NCI-H1436 (cell line): ENCODE measurements at places on chromosomes 2 and 18.
A peak's percentile ranks its signal among the peaks of the same experiment; 100 is the strongest.

DNA sequence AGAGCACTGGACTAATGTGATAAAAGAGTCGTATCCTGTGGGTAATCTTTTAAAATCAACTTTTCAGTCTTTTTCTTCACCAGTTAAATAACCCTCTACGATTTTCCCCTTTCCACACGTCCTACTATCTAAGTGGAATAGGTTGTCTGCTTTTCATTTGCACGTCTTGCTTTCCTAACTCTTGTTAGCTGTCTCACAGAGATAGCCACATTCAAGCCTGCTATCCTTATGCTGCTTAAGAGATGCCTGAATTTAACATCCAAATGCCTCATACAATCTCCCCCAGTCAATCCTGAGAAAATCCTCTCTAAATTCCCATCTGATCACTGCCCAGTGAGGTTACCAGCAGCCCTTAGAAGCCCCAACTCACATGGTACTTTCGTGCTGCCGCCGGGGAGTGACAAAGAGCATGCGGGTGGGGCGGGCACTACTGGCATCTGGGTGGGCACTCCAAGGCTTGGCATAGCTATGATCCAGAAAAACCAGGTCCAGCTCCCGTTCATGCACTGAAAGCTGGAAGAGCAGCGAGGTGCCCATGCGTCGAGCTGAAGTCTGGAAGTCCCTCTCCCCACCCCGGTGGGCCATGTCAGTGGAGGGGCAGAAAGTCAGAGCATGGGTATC, 1.5 kb downstream of the KANSL3 start:
- DNase-seq: no peak

DNA sequence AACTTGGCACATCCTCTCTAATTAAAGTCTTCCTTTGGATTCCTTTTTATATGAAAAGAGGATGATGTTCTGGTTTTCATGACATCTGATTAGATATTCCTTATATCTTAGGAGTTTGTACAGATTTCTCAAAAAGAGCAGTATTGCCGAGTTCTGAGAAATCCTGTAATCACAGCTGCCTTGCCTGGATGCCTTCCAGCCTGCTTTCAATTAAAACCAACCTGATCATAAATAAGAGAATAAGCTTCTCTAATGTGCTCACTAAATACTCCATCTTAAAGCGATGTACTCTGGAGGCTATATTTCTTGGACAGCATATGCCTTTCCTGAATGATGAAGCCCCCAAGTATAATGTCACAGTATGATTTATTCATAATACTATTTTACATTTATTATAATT, 1203.8 kb upstream of the PIK3C3 start:
- no peak for DNase-seq

DNA sequence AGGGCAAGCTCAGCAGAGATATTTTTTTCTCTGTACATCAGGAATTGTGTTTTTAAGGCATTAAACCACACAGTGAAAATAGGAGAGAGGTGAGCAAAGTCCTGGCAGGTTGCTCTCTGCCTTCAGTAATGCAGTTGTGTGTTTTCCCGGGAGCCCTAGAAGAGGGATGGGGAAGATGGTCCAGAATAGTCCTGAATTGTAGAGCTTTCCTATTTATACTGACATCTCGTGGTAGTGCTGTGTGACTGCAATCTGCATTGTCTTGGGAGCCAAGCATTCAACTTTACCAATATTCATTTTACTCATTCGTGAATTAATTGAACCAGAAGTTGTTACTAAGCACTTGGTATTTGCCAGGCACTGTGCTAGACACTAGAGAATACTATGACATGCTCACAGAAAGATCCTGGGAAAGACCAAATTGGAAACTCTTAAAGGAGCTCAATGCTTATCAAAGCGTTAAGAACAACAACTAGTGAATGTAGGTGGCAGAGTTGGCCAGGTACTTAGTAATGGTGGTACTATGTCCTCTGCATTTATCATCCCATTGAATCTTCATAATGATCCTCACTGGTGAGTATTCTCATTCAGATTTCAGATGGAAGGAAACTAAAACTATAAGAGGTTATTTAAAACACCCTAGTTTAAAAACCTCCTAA, 214.6 kb downstream of the TRIB2 start:
- DNase-seq: no peak

GRCh38 chr2:45839508-45840251, 188.2 kb downstream of the PRKCE start:
- no peak for DNase-seq

GRCh38 chr2:219029829-219030165, 11.5 kb downstream of the CFAP65 start:
- DNase-seq: peak; percentile 76

GRCh38 chr2:69933839-69934613, 19.1 kb downstream of the MXD1 start:
- no peak for DNase-seq

DNA sequence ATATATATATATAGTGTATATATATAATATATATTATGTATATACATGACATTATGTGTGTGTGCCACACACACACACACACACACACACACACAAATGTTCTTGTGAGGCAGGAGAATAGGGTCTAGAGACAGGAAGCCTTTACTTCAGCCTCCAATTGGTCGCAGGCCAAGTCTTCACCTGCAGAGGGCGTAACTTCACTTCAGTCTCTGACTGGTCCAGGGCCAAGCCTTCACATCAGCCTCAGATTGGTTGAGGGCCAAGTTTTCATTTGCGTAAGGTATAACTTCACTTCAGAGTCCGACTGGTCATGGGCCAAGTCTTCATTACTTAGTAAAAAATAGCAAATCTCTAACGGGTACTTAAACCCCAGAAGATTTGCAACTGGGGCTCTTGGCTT, 13.2 kb upstream of the SS18 start:
- no peak for DNase-seq
